Upper lobe of right lung (tissue), 1 donor: ENCODE measurements at places on chromosomes 5 and 9. TPM values are rescaled to one million over a fixed set of nuclear protein-coding genes. Genes with fewer than 3 reads are reported as not detected.

- DNase-seq, result no peak
Measured at GRCh38 chr5:104355350-104355749, 792.8 kb upstream of the NUDT12 start.

GRCh38 chr5:40027400-40027799, 602.6 kb upstream of the DAB2 start:
- DNase-seq, result no peak

- DNase-seq, result no peak
Measured at GRCh38 chr5:5572010-5572865, 149.8 kb downstream of the ICE1 start.

DNA sequence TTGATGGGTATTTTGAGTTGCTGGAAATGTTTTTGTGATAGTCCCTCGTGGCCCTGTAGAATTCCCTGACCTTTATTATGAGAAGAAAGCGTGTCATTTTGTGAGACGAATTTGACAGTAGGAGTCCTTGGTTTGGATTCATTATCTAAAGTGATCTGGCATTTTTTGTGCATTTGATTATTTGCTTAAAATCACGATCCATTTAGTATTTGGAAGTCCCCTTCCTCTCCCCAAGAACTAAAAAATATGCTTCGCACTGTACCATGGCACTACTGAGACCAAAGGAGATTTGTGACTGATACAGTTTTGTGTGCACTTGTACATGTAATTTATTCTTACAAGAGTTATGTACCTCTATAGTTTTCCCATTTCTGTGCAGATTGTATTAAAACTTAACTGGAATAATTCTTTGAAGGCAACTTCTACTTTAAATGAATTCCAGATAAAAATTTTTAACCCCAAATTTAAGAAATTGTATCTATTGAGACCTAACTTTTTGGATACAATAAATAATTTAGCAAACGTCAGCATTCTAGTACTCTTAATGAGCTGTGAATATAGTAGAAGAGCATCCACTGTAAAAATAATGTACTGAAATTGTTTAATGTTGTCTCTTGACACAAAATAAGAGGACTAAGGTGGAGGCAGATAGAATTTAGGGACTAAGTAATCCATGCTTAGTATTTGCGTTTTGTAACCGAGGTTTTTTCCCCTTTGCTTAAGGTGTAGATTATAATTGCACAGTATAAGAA, 2.1 kb downstream of the MAP3K1 start:
- DNase-seq, result no peak

GRCh38 chr9:18806232-18807080, 226.6 kb downstream of the SAXO1 start:
- no peak for DNase-seq

LMX1B gene
- total RNA-seq, result 0.14 TPM

RUSC2 gene
- total RNA-seq, result 31.5 TPM

MEF2C gene
- total RNA-seq, result 51.4 TPM

NUTM2G gene
- not detected for total RNA-seq

BTNL8 gene
- total RNA-seq, result 4.5 TPM

RNF224 gene
- total RNA-seq, result 0.35 TPM
